EH (cell line): ENCODE measurements at places on chromosomes 7 and 10.

GRCh38 chr7:114130866-114131265 is 212.1 kb upstream of the PPP1R3A start:
- no peak for DNase-seq

GRCh38 chr7:117237646-117238045 is 85.2 kb downstream of the WNT2 start:
- no peak for DNase-seq

DNA sequence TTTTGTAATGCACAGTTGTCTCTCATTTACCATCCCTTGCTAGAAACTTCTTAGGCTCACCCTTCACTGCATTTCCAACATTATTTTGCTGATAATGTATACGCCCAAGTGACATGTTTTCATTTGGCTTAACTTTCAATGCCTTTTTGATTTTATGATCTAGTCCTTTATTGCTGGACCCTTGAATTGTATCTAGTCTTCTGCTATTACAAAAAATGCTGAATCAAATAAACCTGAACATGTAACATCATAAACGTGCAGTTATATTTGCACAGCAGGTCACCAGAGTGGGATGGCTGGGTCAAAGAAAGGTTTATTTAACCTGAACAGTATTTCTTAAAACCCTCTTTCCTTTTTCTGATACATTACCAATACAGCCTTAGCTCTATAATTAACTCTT is 63.0 kb downstream of the MINDY3 start:
- DNase-seq = no peak

DNA sequence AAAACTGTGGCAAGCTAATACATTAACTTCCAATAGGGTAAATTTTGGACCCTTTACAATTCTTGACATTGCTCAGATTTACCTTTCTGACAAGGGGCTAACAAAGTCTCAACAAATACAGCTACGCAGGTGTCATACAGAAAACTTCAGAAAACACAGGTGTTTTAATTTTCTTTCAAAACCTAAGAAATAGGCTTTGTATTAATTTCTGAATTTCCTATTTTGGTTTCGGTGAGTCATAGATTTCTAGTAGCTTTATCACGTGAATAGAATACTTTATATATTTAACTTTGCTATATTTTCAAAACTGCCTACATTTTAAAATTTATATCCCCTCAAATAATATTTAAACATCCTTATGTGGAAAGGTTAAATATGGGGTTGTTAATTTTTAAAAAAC is 215.3 kb downstream of the DGKB start:
- DNase-seq = no peak
